ENCODE measurements at places on chromosomes 4 and X. TPM values are rescaled to one million over a fixed set of nuclear protein-coding genes. Genes with fewer than 3 reads are reported as not detected.

DNA sequence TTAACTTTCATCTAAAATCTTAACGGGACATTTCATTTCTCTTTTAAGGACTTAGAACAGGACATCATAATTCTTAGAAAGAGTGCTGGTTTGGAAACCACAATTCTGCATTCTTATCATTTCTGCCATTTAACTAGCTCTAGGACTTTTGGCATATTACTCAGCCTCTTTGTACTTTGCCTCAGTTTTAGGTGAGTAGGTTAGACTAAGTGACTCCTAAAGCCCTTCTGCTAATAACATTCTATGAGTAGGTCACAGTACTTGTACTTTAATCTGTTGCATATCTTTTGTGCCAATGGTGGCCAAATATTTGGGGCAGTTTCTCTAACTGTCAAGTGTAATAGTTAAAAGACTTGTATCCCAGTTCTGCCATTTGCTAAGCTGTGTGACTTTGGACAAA lies 115.4 kb upstream of the NUDT6 start:
- DNase-seq: no peak

The HEPH gene
- total RNA-seq: not detected

DNA sequence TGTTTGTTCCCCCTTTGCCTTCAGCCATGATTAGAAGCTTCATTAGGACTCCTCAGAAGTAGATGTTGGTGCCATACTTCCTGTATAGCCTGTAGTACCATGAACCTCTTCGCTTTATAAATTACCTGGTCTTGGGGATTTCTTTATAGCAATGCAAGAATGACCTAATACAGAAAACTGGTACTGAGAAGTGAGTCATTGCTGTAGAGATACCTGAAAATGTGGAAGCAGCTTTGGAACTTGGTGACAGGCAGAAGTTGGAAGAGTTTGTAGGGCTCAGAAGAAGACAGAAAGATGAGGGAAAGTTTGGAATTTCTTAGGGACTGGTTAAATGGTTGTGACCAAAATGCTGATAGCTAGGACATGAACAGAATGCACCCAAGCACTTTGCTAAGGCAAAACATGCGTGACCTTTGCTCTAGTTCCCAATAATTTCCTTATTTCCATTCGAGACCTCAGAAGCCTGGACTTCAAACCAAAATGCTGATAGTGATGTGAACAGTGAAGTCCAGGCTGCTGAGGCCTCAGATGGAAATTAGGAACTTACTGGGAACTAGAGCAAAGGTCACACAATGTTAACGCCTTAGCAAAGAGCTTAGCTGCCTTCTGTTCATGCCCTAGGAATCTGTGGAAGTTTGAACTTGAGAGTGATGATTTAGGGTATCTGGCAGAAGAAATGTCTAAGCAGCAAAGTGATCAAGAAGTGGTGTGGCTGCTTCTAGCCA lies 3.0 kb upstream of the USP46 start:
- no peak for DNase-seq

The NSUN7 gene
- 0.65 TPM for total RNA-seq

The CSN3 gene
- total RNA-seq: not detected

GRCh38 chr4:151484396-151485102 lies 75.6 kb downstream of the FHIP1A start:
- DNase-seq: no peak

- DNase-seq: no peak
Measured at GRCh38 chr4:84051639-84052038, 447.5 kb downstream of the NKX6-1 start.

GRCh38 chr4:23889814-23890341 lies at the start of gene PPARGC1A:
TSS of gene PPARGC1A (minus strand) at chr4:23890047. CDS start at chr4:23889957, 90 bp downstream.
- peak; percentile 9 for DNase-seq

The ATP1B4 gene
- total RNA-seq: not detected

The TCP11X2 gene
- not detected for total RNA-seq

The SPANXB1 gene
- total RNA-seq: not detected

GRCh38 chr4:37634180-37634579 lies 52.0 kb downstream of the RELL1 start:
- no peak for DNase-seq

The NRK gene
- not detected for total RNA-seq

- no peak for DNase-seq
Measured at GRCh38 chr4:95599777-95600400, 51.1 kb upstream of the UNC5C start.

GRCh38 chrX:95860127-95860526 lies 824.5 kb upstream of the DIAPH2 start:
- DNase-seq: no peak

GRCh38 chr4:118173956-118174725 lies 139.9 kb downstream of the NDST3 start:
- DNase-seq: peak; percentile 0

DNA sequence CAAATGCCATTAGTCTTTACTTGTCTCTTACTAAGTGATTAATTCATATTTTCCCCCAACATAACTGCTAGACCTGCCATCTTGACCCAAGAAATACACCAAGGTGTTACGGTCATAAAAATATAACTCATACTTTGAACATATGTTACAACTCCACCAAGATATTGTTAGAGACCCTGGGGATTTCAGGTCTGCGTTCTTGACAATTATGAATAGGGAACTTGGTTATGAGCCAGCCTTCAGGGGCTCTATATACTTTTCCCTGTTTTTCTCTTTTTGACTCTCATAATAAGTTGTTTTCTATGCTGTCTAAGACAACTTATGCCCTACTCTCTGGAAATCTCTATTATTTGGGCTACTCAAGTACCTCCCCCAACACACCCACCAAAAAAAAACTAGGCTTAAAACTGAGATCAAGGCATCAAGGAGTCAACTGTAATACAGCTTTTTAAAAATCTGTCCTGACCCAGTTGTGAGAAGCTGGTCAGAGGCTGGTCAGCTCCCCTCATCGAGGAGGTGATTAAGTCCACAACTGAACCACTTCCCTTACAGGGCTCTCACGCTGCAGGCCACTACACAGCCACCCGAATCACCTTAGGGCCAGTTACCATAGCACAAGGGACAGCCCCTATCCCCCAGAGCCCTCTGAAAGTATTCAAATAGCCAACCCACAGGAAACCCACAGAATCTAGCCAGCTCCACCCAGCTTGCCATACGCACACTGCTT lies 10.5 kb upstream of the TLR3 start:
- no peak for DNase-seq

DNA sequence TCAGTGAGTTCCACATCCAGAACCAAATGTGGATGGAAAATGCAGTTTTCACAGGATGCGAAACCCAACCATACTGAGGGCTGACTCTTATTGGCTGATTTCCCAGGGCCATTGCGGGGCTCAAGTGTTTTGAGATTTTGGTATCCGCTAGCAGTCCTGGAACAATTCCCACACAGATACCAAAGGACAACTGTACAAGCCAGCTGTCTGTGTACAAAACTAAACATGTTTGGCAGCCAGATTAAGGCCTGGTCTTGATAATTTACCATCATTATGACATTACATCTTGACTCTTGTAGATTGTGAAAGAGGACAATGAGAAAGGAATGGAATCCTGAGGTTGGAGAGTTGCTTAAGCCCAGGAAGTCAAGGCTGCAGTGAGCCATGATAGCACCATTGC lies 121.9 kb downstream of the DKK2 start:
- no peak for DNase-seq

All from naive thymus-derived CD8-positive, alpha-beta T cell (primary cell).